ENCODE measurements at places on chromosomes 2 and 18. TPM values are rescaled to one million over a fixed set of nuclear protein-coding genes. Genes with fewer than 3 reads are reported as not detected.

- DNase-seq, result no peak
These were observed 117.6 kb downstream of the SMAD7 start for GRCh38 chr18:48832938-48833700.

GRCh38 chr2:215888680-215889079, 124.7 kb downstream of the MREG start:
- DNase-seq, result no peak

- no peak for DNase-seq
These were observed 309.7 kb downstream of the RAD51AP2 start for GRCh38 chr2:17208511-17208910.

- DNase-seq, result peak; percentile 33
These were observed 89.5 kb upstream of the RBMS1 start for GRCh38 chr2:160583146-160583535.

GRCh38 chr2:234823877-234824376, 127.9 kb upstream of the SH3BP4 start:
- DNase-seq, result peak; percentile 75

GRCh38 chr18:26479681-26480079, 68.7 kb downstream of the KCTD1 start:
- DNase-seq, result no peak

DNA sequence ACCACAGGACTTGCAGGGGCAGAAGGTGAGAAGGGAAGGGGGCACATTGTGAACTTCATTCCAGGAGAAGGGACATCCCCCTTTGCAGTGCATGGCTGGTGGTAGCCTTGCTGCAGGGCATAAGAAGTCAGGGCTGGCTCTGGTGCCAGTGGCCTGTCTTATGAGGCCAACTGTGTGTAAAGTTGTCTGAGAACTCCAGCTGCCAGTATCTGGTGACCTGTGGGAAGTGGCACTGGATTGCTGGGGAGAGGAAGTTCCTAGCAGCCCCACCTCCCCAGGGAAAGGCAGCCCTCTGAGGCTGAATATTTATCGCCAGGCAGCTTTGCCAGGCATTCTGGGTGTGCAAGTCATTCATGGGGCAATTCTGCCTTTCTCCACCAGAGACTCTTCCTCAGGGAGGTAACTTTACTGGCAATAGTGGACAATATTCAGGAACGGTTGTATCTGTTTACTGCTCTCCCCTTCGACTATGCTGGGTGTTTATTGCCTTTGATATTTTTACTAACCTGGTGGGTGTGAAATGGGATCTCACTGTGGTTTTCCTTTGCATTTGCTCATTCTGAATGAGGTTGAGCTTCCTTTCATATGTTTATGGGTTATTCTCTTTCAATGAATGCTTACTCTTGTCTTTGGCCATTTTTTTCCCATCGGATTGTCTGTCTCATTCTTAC, 12.3 kb downstream of the TRPM8 start:
- no peak for DNase-seq

DNA sequence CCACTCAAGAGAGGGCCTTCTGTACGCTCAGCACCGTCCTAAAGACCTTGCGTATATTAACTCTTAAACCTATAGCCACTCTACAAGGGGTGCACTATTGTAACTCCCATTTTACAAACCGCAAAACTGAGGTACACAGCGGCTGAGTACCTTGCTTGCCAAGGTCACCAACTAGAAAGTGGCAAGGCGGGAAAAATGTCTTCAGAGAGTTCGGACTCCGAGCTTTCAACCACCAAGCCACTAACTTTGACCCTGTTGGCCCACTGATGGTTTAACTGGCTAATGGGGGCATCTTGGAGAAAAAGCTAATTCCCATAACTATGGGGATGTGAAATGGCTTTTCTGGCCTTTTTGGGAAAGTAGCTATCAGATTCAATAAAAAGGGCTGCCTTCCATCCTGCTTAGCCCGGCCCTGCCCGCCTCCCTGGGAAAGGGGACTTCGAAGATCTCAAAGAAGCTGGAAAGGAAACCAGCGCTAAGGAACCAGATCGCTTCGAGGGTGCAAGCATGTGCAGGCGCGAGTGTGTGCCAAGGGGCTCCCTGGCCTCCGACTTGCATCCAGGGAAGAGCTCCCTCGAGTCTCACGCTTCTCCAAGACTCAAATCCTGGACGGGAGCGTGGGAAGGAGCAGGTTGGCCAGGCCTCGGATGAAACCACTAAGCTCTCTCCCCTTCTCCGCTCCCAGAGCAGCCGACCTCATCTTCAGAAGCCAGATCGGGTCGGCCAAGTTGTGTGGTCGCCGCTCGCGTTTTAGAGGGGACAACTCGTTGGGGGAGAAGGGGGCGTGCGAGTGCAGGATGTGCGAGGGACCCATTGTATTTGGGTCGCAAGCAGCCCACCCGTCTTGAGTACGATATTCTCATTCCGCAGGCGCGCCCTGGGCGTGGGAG, 2.2 kb upstream of the SP5 start:
- DNase-seq, result no peak

GRCh38 chr2:54588244-54588899, 132.2 kb downstream of the SPTBN1 start:
- DNase-seq, result no peak

- DNase-seq, result no peak
These were observed 29.0 kb downstream of the GRHL1 start for GRCh38 chr2:9980520-9980919.

DNA sequence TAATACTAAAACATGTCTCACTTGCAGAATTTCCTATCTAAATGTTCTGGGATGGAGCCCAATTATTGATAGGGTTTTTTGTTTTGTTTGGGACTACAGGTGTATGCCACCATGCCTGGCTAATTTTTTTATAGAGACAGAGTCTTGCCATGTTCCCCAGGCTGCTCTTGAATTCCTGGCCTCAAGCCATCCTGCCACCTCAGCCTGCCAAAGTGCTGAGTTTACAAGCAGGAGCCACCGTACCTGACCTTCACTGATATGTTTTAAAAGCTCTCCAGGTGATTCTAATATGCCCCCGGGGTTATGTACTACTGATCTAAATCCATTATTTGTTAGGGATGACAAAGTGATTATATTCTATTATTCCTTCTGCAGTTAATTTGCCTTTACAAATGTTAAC, 2.2 kb downstream of the ELAC1 start:
- DNase-seq, result no peak

DNA sequence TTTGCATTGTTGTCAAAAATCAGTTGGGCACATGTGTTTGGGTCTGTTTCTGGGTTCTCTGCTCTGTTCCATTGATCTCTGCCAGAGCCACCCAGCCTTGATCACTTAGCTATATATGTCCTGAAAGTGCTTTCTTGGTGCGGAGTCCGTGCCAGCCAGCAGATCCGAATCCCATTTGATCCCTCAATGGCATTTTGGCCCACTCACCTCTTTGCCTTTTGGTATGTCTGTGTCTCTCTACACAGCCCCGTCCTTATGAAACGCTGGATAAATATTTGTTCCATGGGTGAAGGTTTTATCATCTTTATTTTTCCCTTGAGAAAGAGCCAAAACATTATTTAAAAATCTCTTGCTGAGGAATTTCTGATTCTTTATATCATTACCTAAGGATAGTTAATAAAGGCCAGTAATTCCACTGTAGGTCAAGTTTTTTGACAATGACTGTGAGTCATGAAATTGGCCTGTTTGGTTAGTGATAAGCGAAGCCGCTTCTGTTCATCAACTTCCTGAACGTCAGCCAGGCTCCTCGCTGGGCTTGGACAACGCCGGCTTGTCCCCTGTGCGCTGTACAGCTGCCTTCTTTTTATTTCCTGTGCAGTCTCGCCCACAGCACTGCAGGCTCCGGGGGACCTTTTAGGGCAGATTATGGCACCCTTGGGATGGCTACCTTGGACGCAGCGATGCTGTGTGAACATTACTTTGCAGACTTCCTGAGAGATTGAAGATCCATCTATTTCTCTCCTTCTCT, 24.9 kb downstream of the MTCL1 start:
- DNase-seq, result no peak

- DNase-seq, result peak; percentile 23
These were observed 18.7 kb upstream of the DUSP2 start for GRCh38 chr2:96163768-96164429.

- DNase-seq, result no peak
These were observed 145.9 kb downstream of the CCDC74A start for GRCh38 chr2:131673400-131674173.

DNA sequence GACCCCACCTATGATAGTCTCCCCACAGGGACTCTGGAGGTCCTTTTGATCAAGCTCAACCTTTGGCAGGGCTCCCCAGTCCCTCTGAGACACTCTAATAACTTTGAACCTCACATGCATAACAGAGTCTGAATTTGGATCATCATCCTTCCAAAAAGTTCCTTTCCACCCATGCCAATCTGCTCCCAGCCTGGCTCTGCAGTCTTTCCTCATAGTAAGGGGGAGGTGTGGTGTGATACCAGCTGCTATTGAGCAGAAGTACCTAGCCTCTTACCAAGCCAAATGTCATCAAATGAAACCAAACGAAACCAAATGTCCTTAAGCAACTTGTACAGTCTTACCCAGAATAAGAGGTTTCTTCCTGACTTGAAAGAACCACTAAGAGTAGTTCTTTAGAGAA, 36.5 kb downstream of the DTNA start:
- no peak for DNase-seq

DNA sequence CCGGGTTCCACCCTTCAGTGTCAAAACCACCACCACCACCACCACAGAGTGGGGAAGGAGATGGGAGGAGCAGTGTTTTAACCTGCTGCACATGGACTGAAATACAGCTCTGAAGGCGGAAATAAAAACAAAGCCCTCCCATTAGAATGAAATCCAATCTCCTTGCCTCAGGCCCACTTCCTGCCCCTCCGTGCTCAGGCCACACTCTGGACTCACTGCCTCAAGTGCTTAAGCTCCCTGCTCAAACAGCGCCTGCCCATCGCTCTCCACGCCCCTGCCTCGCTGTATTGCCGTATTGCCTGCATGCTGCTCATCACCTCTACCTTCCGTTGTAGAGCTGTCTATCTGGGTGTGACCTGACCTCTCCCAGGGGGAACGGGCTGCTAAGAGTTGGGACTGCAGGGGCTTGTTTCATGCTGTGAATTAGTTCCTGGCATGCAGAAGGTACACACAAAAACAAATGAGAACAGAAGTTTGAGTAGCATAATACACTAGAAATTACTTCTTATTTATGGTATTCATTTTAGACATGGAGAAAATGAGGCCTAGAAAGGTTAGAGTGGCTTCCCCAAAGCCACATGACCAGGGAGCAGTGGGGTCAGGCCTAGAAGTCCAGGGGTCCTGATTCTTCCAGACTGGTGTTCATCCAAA, 31.6 kb upstream of the NEB start:
- DNase-seq, result peak; percentile 18

DNA sequence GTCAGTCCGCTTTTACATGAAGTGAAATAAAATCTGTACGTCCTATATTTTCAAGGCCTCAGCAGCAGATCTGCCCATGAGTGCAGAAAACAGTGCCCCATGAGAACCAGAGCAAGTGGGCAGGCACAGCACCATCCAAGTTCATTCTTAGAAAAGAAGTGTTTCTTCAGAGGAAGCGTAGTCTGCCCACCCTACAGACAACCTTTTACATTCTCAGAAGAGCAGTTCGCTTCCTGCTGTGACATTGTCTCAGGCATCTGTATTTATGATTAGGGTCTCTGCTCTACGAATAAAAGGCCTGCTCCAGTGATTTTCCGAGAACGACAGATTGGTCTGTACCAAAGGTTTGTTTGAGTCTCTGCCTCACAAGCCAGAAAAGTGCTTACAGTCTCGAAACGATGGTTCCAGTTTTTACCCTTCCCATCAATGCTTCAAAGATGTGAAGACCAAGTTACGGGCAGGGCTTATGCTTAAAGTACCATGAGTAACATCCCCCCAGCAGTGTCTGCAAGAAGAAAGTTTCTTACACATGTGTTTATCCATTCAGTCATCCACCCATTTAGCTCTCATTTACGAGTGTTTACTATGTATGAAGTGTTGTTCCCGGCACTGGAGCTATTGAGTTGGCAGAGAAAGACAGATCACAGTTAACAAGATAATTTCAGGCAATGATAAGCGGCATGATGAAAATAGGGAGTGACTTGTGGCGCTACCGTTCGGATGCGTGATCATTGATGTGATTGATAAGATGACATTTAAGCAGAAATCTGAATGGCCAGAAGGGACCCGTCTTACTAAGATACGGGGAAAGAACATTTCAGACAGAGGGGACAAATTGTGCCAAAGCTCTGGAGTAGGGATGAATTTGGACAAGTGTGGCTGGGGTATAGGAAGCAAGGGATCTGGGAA, 31.4 kb upstream of the CTLA4 start:
- no peak for DNase-seq

DNA sequence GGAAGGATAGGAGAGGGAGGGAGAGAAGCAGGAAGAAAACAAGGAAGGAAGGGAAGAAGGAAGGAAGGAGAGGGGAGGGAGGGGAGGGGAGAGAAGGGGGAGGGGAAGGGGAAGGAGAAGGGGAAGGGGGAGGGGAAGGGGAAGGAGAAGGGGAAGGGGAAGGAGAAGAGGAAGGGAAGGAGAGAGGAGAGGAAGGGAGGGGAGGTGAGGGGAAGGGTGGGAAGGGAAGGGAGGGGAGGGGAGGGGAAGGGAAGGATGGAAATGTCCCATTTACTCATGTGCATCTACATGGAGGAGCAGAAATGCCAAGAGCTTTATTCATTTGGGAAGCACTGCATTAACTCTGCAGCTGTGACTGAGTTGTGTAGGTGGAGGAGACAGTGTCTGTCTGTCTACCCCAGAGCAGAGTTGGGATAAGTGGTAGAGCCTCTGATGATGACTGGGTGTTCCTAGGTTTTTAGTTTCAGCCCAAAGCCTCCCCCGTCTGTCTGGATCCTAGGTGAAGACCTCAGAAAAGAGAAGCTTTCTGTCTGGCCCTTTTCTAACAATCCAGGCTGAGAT, 131.3 kb downstream of the COL6A3 start:
- DNase-seq, result no peak

DNA sequence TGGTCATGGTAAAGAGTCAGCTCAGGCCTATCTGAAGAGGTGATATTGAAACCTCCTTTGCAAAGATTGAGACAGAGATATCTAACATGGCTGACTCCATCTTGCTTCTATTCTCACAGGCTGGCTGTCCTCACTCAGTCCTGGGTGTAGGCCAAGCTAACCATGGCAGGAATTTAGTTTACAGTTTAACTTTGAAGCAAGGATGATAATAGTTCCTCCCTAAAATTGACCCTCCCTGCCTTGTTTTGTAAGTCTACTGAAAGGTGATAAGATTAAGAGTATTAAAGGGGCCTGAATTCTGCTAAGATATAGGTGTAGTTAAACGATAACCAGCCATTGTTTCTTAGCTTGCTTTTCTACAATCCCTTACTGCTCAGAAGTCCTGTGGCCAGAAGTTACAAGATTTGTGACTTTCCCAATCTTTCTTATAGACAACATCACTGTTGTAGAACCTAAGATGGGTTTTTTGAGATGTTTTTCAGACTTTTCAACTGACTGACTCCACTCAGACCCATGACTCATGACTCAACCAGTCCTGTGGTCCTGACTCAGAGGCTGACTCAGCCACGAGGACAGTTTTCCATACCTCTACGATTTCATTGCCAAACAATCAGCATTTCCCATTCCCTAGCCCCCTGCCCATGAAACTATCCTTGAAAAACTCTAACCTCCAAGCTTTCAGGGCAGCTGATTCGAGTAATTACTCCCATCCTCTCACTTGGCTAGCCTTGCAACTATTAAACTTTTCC, 195.7 kb upstream of the SESTD1 start:
- no peak for DNase-seq

REG3G gene
- not detected for polyA plus RNA-seq

KCNG3 gene
- polyA plus RNA-seq, result 0.47 TPM

EIPR1 gene
- 25.6 TPM for polyA plus RNA-seq

CSRNP3 gene
- polyA plus RNA-seq, result 12.4 TPM

RND3 gene
- polyA plus RNA-seq, result 58.6 TPM

TXNDC2 gene
- not detected for polyA plus RNA-seq

GALNT3 gene
- polyA plus RNA-seq, result 17.6 TPM
